ENCODE measurements at places on chromosomes 7 and 10.

DNA sequence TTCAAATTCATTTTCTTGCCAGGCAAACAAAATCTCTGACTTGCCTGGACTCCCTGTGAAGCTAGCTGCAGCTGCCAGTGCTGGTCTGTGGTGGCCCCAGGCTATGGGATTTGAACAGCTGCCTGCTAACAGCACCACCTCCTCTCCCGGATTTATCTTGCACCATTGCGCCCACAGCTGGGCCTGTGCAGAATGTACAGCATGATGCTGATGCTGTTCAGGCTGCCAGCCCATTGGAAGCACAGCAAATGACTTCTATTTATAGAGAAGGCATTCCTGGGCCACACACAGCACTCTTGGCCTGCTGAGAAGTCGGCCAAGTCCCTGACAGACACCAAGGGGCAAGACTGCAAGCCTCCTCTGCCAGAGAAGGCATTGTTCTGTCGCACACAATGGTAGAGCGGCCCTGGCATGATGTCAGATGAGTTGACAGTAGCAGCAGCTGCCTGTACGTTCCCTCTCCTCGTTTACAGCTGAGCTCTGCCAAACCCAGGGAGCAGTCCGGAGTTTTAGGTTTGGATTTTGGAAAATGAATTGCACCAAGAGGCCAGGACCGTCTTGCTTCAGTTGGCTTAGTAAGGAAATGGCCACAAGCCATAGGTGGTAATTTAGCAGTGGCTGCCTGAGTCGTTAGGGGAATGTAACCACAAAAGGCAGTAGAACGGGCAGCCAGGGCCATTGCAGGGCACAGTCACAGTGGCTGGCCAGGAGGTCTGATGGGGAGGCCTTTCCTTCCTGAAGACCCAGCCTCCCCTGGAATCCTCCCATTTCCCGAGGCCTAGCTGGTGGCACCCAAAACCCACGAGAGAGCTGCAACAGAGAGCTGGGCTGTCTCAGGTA is 38.5 kb downstream of the MTURN start:
- peak; percentile 69 for DNase-seq
- H3K27ac ChIP-seq = peak overlapping the region; percentile 30
- no peaks in the 10 kb centered on the region for H3K36me3 ChIP-seq

- DNase-seq = no peak
- no peak overlapping the region for H3K27ac ChIP-seq
- H3K36me3 ChIP-seq = no peaks in the 10 kb centered on the region
- no peaks in the 10 kb centered on the region for H3K4me1 ChIP-seq
- no peaks in the 10 kb centered on the region for H3K27me3 ChIP-seq
- H3K4me3 ChIP-seq = no peak overlapping the region
These were observed 806.8 kb downstream of the GRM8 start for GRCh38 chr7:126445991-126446390.

- no peaks in the 10 kb centered on the region for H3K27me3 ChIP-seq
- H3K4me1 ChIP-seq = no peaks in the 10 kb centered on the region
- no peak overlapping the region for H3K27ac ChIP-seq
- no peak for DNase-seq
These were observed 113.9 kb downstream of the ITGA8 start for GRCh38 chr10:15605740-15606369.

- peak; percentile 36 for DNase-seq
- H3K27me3 ChIP-seq = no peaks in the 10 kb centered on the region
- no peaks in the 10 kb centered on the region for H3K4me1 ChIP-seq
These were observed 8.5 kb downstream of the AKR1B1 start for GRCh38 chr7:134450294-134451000.

- H3K27ac ChIP-seq = no peak overlapping the region
- no peaks in the 10 kb centered on the region for H3K4me1 ChIP-seq
- no peaks in the 10 kb centered on the region for H3K36me3 ChIP-seq
- no peak overlapping the region for H3K4me3 ChIP-seq
- DNase-seq = no peak
- H3K27me3 ChIP-seq = no peaks in the 10 kb centered on the region
These were observed 16.9 kb upstream of the CDK14 start for GRCh38 chr7:90579181-90579688.

DNA sequence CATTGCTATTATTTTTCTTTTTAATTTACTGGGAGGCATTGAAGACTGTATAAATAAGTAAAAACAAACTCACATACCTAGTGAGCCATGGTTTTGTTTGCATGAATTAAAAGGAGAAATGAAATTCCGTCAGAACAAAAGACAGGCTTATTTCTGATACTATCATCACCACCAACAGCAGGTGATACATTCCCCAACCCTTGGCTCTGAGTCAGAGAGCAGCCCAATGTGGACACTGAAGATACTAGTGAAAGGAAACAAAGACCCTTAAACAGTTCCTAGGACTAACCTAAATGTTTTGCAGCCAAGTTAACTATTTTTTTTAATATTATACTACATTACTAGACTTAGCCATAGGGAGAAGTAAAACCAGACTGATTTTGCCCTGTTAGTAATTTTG is 31.6 kb downstream of the CHRM2 start:
- no peak overlapping the region for H3K27ac ChIP-seq
- no peak overlapping the region for H3K4me3 ChIP-seq
- no peak for DNase-seq
- no peaks in the 10 kb centered on the region for H3K36me3 ChIP-seq

GRCh38 chr10:19668116-19668515 is 148.1 kb upstream of the PLXDC2 start:
- no peaks in the 10 kb centered on the region for H3K4me1 ChIP-seq
- H3K4me3 ChIP-seq = no peak overlapping the region
- H3K27ac ChIP-seq = no peak overlapping the region
- no peak for DNase-seq
- no peaks in the 10 kb centered on the region for H3K36me3 ChIP-seq
- no peaks in the 10 kb centered on the region for H3K27me3 ChIP-seq

- no peaks in the 10 kb centered on the region for H3K4me1 ChIP-seq
- no peak overlapping the region for H3K4me3 ChIP-seq
- H3K36me3 ChIP-seq = no peaks in the 10 kb centered on the region
- H3K27ac ChIP-seq = no peak overlapping the region
- DNase-seq = peak; percentile 53
These were observed 31.4 kb downstream of the CPXM2 start for GRCh38 chr10:123860209-123860608.

DNA sequence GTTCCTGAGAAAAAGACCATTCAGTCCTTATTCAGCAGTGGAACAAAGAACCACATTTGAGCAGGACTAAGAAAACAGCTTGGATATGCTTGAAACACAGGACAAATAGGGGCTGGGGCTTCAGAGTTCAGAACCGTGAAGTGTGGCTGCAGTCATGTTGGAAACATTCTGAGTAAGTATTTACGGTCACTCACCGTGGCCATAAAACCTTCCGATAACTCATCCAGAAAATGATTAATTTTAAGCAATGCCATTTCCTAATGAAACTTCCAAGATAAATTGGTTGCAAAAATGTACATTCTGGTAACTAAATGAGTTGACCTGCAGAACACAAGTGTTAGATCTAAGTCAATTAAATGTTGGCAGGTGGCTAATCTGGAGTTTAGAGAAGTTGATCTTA is 279.2 kb downstream of the CXCL12 start:
- no peak overlapping the region for H3K27ac ChIP-seq
- H3K36me3 ChIP-seq = no peaks in the 10 kb centered on the region
- no peaks in the 10 kb centered on the region for H3K27me3 ChIP-seq
- DNase-seq = no peak
- no peaks in the 10 kb centered on the region for H3K4me1 ChIP-seq

- H3K27ac ChIP-seq = no peak overlapping the region
- no peak overlapping the region for H3K4me3 ChIP-seq
- no peak for DNase-seq
- H3K4me1 ChIP-seq = no peaks in the 10 kb centered on the region
These were observed 17.0 kb upstream of the GIMAP2 start for GRCh38 chr7:150668472-150668911.

GRCh38 chr7:98923512-98923911 is 45.2 kb downstream of the TRRAP start:
- no peaks in the 10 kb centered on the region for H3K4me1 ChIP-seq
- H3K4me3 ChIP-seq = no peak overlapping the region
- no peak overlapping the region for H3K27ac ChIP-seq
- peaks cover 76% of the 10 kb centered on the region for H3K36me3 ChIP-seq

DNA sequence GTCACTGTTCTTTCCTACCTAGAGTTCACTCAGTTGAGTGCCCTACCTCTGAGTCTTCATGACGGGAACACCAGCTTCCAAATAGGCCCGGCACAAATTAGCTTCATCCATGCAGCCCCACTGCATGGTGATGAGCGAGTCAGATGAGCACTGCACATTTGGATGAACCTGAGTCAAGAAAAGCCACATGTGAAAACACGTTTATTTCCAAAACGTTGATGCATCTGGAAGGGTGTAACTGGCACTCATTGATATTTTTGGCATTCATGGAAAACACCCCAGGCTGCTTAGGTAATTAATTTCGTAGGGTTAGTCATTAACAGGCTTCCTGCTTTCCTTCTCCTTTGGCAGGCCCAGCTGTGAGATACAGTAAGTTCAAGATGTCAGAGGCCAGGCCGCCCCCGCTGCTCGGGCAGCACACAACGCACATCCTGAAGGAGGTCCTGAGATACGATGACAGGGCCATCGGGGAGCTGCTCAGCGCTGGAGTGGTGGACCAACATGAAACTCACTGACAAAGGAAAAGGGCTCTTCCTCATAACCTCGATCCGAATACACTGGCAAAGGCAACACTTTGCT is 725.2 kb downstream of the SUGCT start:
- no peaks in the 10 kb centered on the region for H3K36me3 ChIP-seq
- DNase-seq = peak; percentile 60
- no peaks in the 10 kb centered on the region for H3K4me1 ChIP-seq
- H3K27ac ChIP-seq = no peak overlapping the region

GRCh38 chr10:46001187-46001756 is 29.0 kb downstream of the TIMM23 start:
- peaks cover 67% of the 10 kb centered on the region for H3K36me3 ChIP-seq
- no peaks in the 10 kb centered on the region for H3K27me3 ChIP-seq
- no peak for DNase-seq
- H3K4me1 ChIP-seq = no peaks in the 10 kb centered on the region

DNA sequence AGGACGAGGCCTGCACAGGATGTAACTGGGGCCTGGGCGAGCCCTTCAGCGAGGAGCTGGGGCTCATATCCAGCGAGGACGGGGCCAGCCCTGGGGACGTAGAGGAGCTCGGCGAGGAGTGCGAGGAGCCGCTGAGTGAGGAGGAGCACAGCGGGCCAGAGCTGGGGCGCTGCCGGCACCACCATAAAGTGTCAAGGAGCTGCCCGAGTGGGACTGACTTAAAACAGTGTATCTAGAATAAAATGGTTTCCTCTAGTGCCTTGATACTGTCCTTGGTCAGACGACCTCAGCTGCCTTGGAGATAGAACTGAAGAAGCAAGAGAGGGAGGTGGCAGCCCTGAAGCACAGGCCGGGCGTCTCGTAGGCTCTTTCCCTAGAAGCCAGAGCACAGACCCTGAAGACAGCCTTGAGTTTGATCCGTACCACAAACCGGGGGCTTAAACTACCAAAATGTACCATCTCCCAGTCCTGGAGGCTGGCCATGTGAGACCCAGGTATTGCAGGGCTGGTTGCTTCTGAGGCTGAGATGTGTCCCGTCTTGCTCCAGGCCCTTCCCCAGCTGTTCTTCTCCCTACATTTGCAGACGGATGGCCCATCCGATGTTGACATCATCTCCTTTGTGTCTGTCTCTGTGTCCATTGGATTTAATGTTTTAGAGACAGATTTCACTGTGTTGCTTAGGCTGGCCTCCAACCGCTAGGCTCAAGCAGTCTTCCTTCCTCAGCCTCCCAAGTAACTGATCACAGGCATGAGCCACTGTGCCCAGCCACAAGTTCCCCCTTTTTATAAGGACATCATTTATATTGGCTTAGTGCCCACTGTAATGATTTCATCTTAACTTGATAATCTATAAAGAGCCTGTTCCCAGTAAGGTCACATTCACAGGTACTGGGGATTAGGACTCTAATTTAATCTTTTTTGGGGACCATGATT is 35.8 kb downstream of the DNAJB6 start:
- H3K27ac ChIP-seq = no peak overlapping the region
- no peak overlapping the region for H3K4me3 ChIP-seq
- H3K36me3 ChIP-seq = peaks cover 68% of the 10 kb centered on the region
- DNase-seq = no peak

DNA sequence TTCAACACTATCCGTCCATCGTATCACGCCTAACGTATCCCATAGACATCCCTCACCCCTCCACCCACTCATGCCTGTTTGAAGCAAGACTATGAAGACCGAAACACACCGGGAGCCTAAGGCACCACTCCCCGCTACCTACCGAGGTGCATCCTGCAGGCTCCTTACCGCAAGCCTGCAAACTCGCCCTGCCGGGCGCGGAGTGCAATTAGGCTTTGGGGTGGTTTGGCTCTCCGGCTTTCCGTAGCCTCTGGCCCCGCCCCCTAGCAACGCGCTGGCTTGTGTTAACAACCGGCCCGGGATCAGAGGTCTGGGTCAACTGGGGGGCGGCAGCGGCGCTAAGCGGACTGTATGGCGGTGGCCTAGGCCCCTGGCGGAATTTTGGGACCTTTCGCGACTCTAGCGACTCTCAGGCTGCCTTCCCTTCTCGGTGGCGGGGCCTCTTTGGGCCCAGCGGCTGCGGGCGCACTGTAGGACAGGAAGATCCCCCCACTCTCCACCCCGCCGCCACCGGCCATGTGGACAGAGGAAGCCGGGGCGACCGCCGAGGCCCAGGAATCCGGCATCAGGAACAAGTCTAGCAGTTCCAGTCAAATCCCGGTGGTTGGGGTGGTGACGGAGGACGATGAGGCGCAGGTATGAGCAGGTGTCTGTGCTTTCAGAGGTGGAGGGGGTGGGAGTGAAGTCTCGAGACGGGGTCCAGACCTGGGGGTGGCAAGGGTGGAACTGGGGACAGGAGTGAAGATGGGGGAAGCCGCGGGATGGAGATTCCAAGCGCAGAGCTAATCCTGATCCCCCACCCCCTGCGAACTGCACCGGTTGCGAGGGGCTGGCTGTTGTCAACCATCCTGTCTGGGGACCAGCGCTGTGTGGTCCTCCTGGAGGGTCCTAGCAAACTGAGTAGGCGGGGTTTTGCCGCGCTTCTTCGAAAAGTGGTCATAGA is at the start of gene CFAP69:
Gene CFAP69, plus strand, starts transcription at position 266 of the 943 bp plus-strand sequence. Its CDS starts 251 bp downstream, at position 517.
- DNase-seq = peak; percentile 94
- H3K36me3 ChIP-seq = no peaks in the 10 kb centered on the region
- no peaks in the 10 kb centered on the region for H3K27me3 ChIP-seq
- H3K4me1 ChIP-seq = no peaks in the 10 kb centered on the region
- H3K4me3 ChIP-seq = peak within 1 kb of the TSS; percentile 85

DNA sequence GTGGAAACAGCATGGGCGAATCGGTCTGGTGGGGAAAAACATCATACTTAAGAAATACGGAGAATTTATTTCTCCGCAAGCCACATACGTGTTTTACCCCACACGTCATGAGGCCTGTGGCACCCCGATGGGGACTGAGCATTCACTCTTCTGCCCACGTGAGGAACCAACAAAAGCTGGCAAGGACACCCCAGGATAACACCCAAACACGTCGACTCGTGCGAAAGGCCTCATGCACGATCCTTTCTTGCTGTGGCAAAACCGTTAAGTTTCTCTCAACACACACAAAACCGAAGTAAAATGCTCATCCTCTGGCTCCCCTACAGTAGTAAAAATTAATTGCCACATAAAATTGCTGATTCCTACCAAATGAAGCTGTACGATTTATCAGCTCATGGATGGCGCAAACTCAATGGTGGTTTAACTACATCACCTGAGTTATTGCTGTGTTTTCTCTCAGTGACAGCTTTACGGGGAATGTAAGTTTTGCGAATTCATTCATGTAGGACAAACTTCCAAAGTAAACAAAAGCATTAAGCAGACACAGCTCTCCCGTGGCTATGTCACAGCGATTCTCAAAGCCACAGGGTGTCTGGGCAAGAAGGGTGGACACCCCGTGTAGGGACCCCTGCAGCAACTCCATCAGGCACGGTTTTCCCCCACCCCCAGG is 97.0 kb downstream of the CTBP2 start:
- peaks cover 88% of the 10 kb centered on the region for H3K4me1 ChIP-seq
- no peaks in the 10 kb centered on the region for H3K27me3 ChIP-seq
- no peak overlapping the region for H3K27ac ChIP-seq
- DNase-seq = no peak
- H3K36me3 ChIP-seq = peaks cover 5% of the 10 kb centered on the region
